ENCODE measurements at places on chromosomes 5 and 9. TPM values are rescaled to one million over a fixed set of nuclear protein-coding genes. Genes with fewer than 3 reads are reported as not detected.

Gene PPIC
- 57.2 TPM for total RNA-seq

Gene TPPP
- total RNA-seq, result not detected

Gene NOL8
- total RNA-seq, result 36.5 TPM

Gene TLX3
- total RNA-seq, result not detected

Gene SUSD3
- total RNA-seq, result 0.09 TPM

Gene ARID3C
- 0.74 TPM for total RNA-seq

Gene SELENOP
- 58.1 TPM for total RNA-seq

Gene C9orf152
- not detected for total RNA-seq

Gene SPINK6
- total RNA-seq, result not detected

Gene OLFML2A
- total RNA-seq, result 1.7 TPM

Gene SHLD3
- total RNA-seq, result 5.3 TPM

Gene ARHGEF28
- 26.2 TPM for total RNA-seq

Gene PCDHB2
- total RNA-seq, result 0.82 TPM

Gene ENTR1
- total RNA-seq, result 36.3 TPM

Gene MLANA
- not detected for total RNA-seq

Gene BTNL8
- total RNA-seq, result not detected

Gene CD180
- total RNA-seq, result 0.09 TPM

Gene GLRA1
- total RNA-seq, result not detected

Gene NKD2
- 0.81 TPM for total RNA-seq
